GM10248 (cell line): ENCODE measurements at places on chromosomes 1 and 21.

- DNase-seq = no peak
These were observed 23.5 kb downstream of the GJA5 start for GRCh38 chr1:147736883-147737282.

- no peak for DNase-seq
These were observed 33.5 kb upstream of the TARBP1 start for GRCh38 chr1:234512451-234512861.

- no peak for DNase-seq
These were observed 36.6 kb downstream of the CCDC185 start for GRCh38 chr1:223429821-223430220.

- DNase-seq = no peak
These were observed 243.0 kb downstream of the PBX1 start for GRCh38 chr1:164801791-164802502.

DNA sequence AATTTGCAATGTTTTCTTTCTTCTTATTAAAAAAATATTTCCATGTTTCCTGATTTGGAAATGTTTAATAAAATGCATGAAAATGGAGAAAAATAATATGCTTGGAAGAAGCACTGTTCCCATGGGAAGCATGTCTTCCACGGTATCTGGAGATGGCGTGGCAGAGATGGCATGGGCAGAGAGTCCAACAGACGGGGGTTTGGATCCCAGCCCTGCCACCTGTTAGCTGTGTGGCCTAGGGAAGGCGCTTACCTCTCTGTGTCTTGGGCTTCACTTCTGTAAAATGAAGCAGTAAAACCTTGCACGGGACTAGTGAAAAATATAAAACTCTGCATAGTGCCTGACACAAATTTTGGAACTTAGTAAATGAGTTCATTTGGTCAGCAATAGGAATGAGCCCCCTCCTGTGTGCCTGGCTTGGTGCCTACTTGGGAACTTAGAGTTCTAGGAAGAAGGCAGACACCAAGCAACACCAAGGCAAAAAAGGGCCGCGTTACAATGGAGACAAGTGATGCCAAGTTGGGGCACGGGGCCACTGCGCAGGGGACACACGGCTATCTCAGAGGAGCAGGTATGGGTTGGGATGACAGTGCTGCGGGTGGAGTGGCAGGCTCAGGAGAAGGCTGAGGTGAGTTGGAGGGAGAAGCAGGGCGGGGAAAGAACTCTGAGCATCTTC, 124.2 kb downstream of the KCNN3 start:
- DNase-seq = no peak

GRCh38 chr1:8941906-8942305, 3.8 kb upstream of the CA6 start:
- DNase-seq = no peak

- DNase-seq = no peak
These were observed 149.7 kb upstream of the VANGL1 start for GRCh38 chr1:115492019-115492595.
